Inflammatory macrophage treated with lipopolysaccharide for 4 hours (primary cell): ENCODE measurements at places on chromosomes 16 and 17.

GRCh38 chr16:12573730-12574383, 229.8 kb downstream of the CPPED1 start:
- DNase-seq, result peak; percentile 20

GRCh38 chr17:45861165-45861564, 16.5 kb downstream of the SPPL2C start:
- no peak for DNase-seq

DNA sequence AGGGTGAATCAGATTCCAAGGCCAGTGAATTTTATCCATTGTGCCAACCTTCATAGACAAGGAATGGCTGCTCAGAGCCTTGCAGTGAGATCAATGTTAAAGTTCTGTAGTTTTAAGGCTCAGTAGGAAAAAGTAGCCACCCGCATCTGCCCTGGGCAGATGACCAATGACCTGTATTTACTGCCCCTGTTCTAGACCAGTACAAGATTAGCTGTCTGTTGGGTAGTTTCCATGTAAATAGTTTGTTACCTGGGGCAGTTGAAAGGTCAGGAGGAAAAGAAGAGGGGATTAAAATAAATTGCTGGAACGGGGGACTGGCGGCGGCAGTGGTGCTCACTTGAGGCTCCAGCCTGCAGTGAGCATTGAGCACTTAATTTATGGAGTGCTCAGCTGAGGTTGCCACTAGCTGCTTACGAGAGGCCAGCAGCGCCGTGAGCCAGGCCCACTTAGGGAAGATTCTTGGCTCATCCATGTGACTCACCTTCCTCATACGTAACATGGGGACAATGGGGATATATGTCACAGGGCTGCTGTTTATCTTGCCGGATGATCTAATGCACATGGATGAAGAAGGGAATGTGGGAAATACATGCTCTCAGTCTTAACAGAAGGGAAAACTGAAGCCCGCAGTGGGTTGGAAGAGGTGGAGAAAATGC, 10.7 kb upstream of the NOS2 start:
- peak; percentile 65 for DNase-seq

DNA sequence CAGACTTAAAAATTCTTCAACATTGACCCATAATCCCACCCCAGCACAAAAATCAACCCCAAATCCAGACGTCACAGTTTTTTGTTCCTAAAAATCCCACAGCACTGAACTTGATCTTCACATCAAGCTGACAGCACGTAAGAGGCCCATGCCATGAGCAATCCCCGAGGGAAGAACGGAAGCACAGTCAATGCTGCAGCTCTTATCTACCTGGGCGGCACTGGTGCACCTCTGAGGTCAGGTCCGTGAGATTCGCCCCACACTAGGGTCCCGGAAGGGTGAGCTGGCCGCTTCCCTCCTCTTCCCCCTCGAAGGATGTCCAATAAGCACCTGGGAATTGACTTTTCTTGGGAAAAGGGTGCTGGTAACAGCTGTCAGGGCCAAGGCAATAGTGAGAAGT, 11.3 kb upstream of the ITGAE start:
- DNase-seq, result no peak

DNA sequence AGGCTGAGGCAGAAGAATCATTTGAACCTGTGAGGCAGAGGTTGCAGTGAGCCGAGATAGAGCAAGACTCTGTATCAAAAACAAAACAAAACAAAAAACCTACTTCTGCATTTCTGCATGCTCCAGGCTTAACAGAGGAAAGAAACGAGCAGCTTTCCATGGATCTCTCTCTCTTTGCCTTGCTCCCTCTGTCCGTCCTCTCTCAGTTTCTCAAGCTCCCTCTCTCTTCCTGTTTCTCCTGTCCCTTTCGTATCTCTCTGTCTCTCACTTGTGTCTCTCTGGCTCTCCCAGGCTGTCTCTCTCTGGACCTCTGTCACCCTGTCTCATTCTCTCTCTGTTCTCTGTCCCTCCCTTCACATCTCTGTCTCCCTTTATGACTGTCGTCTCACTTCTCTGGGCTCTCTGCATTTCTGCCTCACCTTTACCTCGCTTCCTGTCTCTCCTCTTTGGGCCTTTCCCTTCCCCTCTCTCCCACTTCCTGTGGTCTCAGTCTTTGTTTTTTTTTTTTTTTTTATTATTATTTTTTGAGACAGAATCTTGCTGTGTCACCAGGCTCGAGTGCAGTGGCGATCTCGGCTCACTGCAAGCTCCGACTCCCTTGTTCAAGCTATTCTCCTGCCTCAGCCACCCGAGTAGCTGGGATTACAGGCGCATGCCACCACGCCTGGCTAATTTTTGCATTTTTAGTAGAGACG, 4.1 kb upstream of the PITPNA start:
- DNase-seq, result peak; percentile 69

GRCh38 chr17:78882540-78883088, 20.4 kb downstream of the CEP295NL start:
- peak; percentile 40 for DNase-seq

GRCh38 chr17:80637048-80637781, 92.6 kb downstream of the RPTOR start:
- no peak for DNase-seq

GRCh38 chr17:67577429-67578141, 140.2 kb upstream of the NOL11 start:
- DNase-seq, result no peak

DNA sequence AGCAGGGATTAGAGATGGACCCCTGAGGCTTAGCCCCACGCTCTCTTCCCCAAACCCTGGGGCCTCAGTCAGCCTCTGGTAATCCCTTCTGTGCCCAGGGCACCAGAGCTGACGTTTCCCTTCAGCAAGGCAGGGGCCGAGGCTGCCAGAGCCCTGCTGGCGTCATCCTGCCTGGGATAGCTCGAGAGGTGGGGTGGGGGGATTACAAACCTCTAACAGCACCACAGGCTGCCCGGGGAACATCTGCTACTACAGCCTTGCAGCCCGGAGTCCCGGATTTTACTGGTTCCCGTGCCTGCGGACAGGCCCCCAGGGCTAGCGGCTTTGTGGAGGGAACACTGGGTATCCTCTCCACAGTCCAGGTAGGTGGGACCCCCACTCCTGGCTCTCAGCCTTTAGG, at the start of gene AANAT:
AANAT (plus strand) TSS at position 238 of the 400 bp plus-strand sequence. CDS start 1,144 bp downstream, outside the sequence.
- DNase-seq, result no peak

- no peak for DNase-seq
These were observed 512 bp upstream of the ENDOV start for GRCh38 chr17:80414508-80414802.

- DNase-seq, result peak; percentile 64
These were observed 126.8 kb downstream of the ZFHX3 start for GRCh38 chr16:72921106-72921505.
